RPMI8226 (cell line): ENCODE measurements at places on chromosomes 5 and 9.

DNA sequence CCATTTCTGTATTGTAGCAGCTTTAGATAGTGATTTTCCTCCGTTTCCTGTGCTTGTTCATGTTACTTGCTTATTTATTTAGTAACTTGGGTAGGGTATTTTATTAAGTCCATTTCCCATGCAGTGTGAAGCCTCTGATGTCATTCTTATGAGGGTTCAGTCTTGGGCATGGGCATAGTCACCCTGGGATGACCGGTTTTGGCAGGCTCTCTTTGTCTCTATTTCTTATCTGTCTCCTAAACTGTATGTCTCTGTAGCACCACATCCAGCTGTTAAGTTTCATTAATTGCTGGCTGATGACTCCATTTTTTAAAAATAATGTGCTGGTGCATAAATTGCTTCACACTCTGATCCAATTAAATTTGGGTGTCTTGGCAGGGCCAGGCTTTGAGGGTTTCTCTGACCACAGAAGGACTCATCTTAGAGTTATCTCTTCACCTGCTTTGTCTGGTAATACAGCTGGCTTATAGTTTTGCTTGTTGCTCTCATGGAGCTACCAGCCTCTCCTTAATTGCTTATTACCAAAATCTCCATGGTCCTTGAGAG lies 173.3 kb upstream of the VLDLR start:
- DNase-seq, result no peak

DNA sequence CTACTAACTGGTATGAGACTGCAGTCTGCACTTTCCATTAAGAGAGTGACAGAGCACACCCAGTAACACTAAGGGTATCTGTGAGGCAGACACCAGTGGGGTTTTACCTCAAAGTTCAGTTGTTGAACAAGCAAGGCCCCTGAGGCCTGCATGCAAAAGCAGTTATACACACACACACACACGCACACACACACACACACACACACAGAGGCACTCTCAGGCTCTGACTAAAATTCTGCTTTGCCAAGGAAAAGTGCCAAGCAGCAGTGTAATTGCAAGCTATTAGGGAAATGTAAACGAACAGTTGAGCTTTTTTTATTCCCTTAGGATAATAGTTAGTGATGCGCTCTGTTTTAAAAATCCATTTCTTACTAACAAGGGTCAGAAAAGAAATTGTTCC lies 377.1 kb downstream of the SPOCK1 start:
- no peak for DNase-seq

DNA sequence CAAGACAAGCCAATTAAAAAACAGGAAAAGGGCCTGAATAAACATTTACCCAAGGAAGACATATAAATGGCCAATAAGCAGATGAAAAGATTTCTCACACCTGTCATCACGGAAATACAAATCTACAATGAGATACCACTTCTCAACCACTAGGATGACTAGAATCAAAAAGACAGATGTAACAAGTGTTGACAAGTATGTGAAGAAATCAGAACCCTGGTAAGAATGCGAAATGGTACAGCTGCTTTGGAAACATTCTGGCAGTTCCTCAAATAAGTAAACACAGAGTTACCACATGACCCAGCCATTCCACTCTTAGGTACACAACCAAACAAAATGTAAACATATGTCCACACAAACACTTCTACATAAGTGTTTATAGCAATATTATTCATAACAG lies 32.5 kb downstream of the LEAP2 start:
- no peak for DNase-seq

GRCh38 chr9:133199648-133200321 lies 9.3 kb downstream of the OBP2B start:
- DNase-seq, result peak; percentile 32

- no peak for DNase-seq
Observed at GRCh38 chr5:88256872-88257271, 11.8 kb downstream of the TMEM161B start.

GRCh38 chr5:36694351-36694750 lies 87.9 kb downstream of the SLC1A3 start:
- no peak for DNase-seq

- DNase-seq, result no peak
Observed at GRCh38 chr5:38078161-38078560, 180.2 kb upstream of the EGFLAM start.

- DNase-seq, result no peak
Observed at GRCh38 chr9:88041447-88041846, 67.1 kb upstream of the CDK20 start.

DNA sequence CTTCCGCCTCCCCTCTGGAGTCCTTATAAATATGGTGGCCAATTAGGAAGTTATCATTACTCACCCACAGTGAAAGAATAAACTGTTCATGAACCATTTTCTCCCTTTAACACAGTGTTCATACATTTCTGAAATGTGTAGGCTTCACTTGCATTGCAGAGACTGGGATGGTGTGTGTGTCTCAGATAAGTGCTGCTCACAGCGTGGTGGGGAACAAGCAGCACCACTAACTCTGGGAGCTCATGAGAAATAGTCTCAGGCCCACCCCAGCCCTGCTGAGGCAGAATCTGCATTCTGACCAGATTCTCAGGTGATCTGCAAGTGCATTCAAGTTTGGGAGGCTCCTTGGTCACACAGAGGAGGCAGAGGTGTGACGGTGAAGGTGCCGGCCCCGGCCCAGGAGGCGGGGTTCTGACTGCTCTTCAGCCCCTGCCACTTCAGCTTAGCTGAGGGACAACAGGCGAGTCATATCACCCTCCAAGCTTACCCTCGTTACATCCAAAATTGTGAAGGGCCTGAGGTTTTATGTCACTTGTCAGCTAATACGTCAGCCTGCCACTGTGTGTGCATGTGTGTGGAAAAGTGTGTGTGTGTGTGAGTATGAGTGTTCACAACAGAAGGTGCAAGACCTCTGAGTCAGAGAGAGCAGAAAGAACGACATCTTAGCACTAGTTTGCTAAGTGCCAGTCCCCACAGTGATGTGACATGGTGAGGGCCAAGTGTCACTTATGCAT lies 34.7 kb downstream of the DAP start:
- DNase-seq, result no peak

- DNase-seq, result no peak
Observed at GRCh38 chr9:131818089-131818488, 78.2 kb upstream of the RAPGEF1 start.

GRCh38 chr5:4674166-4674565 lies 466.0 kb upstream of the ADAMTS16 start:
- no peak for DNase-seq

- DNase-seq, result no peak
Observed at GRCh38 chr9:76784881-76785280, 20.6 kb downstream of the PCA3 start.

- DNase-seq, result peak; percentile 73
Observed at GRCh38 chr9:137021979-137022661, 5.9 kb downstream of the ABCA2 start.

- DNase-seq, result no peak
Observed at GRCh38 chr5:159783726-159784247, 132.5 kb upstream of the ADRA1B start.

- no peak for DNase-seq
Observed at GRCh38 chr9:72037571-72037970, 22.8 kb downstream of the C9orf57 start.

DNA sequence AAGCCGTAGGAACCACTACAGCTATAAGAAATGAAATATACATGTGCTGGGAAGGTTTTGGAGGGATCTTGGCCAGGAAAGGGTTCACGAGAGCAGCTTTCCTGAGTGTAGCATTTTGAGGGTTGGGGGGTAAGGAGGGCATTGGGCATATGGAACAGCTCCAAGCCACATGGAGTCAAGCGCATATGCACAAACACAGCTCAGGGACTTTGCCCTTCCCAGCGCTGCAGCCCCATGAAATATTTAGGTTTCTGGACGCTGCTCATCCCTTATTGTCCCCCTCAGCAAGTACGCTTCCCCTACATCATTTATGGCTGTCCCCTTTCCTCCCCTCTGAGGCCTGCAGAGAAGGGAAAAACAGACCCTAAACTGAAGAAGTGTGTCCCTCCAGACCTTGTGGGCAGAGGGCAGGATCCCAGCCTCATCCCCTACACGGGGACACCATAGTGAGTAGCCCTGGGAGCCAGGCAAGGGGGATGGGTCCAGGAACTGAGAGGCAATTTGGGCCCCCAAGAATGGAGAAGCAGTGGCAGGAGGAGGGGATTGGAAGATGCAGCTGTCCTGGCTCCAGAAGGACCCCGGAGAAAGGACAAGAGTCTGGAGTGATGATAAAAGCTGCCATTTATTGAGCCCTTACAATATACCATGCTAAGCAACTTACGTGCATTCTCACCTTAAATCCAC lies 33.7 kb downstream of the PCDH1 start:
- no peak for DNase-seq

DNA sequence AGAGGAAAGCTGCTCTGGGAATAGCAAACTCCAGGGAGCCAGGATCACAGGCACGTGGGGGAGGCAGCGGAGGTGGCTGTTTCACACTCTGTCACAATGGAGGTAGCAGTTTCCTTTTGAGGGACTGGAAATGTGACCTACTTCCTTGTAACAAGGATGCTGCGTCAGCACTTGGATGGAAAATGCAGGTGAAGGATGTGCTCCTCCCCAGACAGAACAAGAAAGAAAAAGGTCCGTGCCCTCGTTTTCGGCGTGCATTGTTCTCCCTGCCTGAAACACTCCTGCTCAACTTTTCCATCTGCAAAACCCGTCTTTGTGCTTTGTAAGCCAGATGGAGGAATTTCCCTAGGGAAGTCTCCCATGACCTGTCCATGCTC lies 55.1 kb upstream of the SH3PXD2B start:
- peak; percentile 29 for DNase-seq

GRCh38 chr5:173925449-173926071 lies 37.4 kb downstream of the CPEB4 start:
- peak; percentile 67 for DNase-seq

GRCh38 chr5:157475432-157475831 lies 15.4 kb downstream of the NIPAL4 start:
- no peak for DNase-seq
